Activated CD4-positive, alpha-beta T cell treated with anti-CD3 and anti-CD28 coated beads for 48 hours (primary cell): ENCODE measurements at places on chromosomes 11 and 22.

DNA sequence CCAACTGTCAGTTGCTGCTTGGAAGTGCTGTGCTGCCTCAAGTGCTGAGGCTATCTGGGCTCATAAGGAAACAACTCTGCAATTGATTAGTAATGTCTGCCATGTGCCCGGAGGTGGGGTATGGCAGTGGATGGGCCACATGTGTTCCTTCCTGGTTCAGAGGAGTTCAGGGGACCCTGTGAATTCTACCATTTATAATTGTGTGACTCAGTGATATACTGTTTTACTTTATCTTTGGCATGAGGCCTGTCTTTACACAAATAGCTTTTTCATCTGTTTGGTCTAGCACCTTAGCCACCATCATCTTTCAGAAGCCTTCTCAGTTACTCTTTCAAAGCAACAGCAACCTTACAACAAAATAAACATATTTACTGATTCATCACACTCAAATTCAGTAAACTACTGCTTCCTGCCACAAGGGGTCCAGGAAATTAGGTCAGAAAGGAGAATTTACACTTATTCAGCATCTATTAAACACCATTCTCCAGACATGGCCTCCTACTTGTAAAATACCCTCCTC, 20.9 kb downstream of the DKK3 start:
- DNase-seq: no peak

DNA sequence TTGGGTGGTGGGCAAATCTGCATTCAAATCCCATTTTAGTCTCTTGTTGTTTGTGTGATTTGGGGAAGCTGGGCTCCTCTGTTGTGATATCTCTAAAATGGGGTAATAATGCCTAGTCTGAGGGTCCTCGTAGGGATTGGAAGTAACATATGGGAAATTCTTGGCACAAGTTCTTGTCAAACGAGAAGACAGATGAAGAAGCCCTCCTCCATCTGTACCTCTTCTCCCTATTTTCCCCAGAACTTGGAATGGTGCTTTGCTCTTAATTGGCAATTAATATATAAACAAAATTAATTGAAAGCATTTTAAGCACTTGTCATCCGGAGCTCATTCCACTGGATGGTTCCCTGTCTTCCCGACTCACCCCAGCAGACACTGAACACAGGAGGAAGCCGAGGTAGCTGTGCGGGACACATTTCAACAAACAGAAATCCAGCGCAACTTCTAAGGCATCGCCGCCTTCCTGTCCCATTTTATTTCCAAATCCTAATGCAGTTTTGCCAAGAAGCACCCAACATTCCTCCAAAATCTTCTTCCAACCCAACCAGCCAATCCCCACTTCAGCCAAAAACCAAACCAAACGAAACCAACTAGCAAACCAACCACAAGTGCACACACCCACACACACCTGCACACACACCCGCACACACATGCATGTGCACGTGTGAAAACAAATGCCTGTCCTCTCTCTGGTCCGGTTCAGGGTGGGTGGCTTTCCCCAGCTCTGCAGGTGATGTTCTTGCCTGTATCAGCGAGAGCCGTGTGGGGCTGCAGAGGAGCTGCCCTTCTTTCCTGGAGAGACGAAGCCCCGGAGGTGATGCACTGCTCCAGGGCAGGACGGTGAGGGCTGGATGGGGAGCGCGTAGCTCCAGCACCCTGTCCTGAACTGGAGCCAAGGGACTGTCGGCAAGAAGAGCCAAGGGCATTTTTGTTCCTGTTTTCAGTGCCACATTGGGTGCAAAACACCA, 100.8 kb upstream of the B3GAT1 start:
- no peak for DNase-seq

- DNase-seq: no peak
Observed at GRCh38 chr11:111954154-111954553, 17.0 kb downstream of the DIXDC1 start.

- DNase-seq: no peak
Observed at GRCh38 chr11:105852403-105852802, 169.6 kb downstream of the MSANTD4 start.

GRCh38 chr11:60363542-60364470, 14.5 kb upstream of the MS4A7 start:
- peak; percentile 67 for DNase-seq

DNA sequence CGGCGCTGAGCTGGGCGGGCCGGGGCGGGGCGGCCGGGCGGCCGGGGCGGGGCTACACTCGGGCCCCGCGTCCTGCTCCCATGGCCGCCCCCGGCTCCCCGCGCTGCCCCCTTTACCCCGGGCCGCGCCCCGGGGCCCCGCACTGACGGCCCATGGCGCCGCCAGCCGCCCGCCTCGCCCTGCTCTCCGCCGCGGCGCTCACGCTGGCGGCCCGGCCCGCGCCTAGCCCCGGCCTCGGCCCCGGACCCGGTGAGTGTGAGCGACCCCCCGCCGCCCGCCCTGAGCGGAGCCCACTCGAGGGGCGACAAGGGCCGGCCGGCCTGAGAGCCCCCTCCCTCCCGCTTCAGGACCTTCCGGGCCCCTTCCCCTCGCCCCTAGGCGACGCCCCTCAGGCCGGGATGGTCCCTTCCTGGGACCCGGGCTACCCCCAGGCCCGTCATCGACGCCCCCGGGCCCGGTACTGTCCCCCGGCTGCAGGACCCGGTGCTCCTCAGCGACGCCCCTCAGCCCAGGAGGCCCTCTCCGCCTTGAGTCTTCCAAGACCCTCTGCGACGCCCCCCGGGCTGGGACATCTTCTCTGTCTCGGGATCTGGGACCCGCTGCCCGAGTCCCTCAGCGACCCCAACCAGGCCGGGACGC, at the start of gene KREMEN1:
TSS of gene KREMEN1 (plus strand) at position 57 of the 639 bp plus-strand sequence. CDS start at position 153, 96 bp downstream.
- no peak for DNase-seq

DNA sequence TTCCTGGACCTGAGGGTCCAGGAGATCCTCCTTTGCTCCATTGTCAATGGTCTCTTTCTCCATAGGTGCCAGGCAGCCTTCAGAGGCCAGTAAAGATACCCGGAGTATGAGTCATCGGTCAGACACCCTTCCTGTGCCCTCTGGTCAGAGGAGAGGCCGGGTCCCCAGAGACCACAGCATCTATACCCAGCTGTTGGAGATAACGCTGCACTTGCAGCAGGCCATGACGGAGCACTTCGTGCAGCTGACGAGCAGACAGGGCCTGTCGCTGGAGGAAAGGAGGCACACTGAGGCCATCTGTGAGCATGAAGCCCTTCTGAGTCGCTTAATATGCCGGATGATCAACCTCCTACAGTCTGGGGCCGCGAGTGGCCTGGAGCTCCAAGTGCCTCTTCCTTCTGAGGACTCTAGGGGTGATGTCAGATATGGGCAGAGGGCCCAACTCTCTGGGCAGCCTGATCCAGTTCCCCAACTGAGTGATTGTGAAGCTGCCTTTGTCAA, at the start of gene ACCSL:
TSS of gene ACCSL (plus strand) at position 51 of the 501 bp plus-strand sequence. CDS start at position 107, 56 bp downstream.
- DNase-seq: no peak

DNA sequence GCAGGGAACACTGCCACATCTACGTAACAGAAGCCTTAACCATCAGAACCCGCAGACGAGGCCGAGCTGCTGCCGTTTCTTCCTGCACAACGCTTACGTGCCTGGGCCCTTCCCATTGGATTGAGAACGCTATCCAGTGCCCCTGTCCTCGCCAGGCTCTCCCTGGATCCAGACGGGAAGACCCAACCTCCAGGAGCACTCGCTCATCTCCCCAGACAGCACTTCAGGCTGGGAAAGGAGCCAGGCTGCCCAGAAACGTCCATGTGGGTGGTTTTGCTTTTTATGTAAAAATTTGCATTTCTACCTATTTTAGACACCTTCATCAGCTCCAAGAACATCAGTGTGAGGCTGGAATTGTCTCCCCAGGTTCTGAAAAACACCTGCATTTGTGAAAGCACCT, 7.3 kb upstream of the CRYBB3 start:
- no peak for DNase-seq

DNA sequence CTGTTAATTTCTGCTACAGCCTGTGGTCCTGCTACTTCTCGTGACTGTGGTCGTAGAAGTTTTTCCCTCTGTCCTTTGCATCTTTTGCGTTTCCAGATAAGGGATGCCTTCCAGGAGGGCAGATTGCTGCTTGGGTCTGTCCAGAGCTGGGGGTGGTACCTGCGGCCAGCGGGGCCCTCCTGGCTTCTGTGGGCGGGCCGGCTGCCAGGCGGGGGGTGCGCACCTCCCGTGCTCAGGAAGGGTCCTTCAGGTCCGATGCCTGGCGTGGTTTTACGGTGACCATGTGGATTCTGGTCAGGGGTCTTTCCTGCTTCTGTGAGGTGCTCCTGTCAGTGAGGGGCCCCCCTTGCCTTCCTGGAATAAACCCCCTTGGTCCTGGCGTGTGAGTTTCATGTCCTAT, 84.8 kb downstream of the KCNQ1 start:
- no peak for DNase-seq

DNA sequence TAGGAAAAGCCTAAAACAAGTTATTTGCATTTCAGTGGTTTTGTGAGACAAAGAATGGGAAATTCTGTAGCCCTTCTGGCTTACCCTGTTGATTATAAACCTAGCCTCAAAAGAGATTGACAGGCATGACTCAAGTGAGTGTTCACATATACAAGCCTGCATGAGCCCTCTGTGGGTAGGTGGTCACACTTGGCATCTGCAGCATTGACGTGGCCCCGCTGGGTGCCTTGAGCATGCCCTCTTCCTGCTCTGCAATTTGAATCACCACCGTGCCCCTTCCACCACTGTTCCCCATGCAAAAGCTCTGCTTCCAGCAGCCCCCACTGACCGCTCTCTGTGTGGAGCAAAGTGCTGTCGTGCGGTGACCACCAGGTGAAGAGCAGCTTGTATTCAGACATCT, 21.0 kb upstream of the ADSL start:
- peak; percentile 78 for DNase-seq

DNA sequence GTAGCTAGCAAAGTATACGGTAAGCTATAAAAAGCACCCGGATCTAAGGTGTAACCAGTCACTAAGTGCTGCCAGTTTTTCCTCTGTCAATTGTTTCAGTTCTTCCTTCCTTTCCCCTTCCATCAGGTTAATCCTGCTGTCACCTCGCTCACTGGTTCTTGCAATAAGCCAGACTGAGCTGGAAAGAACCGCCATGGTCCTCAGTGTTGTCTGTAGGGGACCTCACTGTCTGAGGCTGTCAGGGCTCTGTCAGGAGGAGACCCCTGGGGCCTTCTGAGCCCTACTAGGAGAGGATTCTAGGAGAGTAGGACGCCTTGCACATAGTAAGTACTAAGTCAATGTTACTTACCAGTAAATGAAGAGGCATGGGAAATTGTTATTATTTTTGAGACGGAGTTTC, 1.4 kb upstream of the TBC1D22A start:
- no peak for DNase-seq

GRCh38 chr11:134145715-134146114, 76.8 kb downstream of the JAM3 start:
- DNase-seq: no peak

DNA sequence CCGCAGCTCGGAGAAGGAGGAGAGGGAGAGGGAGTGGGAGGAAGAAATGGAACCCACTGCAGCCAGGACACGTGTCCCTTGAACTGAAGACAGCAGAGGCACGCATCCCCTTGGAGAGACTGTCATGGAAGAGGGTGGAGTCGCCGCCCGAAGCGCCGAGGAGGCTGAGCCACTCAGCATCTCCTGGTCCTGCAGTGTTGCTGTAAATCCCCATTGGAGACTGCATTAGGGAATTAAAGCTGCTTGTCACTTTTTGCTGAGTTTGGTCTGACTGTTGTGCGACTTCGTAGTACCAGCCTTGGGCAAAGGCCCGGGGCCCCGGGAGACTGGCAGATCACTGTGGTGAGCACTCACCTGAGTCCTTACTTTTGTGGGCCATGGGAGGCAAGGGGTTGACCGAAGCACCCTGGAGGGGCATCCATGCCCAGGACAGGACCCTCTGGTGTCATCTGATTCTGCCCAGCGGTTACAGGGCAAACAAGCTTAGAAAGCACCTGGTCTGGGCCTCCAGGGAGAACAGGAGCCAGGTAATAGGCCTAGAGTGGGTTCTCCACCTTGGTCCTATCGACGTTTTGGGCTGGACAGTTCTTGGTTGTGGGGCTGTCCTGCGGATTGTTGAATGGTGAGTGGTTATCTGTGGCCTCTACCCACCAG, 797 bp downstream of the VPREB1 start:
- DNase-seq: no peak

DNA sequence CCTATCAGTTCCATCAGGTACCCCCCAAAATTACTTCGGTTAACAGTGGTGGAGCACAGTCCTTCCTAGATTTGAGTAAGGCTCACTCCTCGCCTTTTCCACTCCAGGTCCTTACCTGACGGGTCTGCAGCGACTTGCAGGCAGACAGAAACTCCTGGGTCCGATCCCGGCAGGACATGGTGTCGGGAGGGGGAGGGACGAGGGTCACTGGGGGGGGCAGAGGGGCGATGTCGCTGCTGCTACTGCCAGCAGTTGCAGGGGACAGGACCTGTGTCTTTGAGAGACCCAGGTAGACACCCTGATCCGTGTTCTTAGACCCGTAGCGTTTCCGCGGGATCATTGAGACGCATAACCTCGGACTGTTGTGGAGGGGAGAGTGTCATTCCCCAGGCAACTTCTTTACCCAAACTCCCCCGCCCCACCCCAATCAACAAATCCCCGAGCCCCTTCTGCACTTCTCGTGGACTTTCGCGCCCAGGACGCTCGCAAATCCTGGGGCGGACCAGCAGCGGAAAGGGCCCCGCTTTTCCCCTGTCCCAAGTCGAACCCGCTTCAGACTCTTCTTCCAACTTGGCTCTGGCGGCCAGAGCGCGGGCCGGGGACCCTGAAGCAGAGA, 839 bp downstream of the STX5 start:
- DNase-seq: no peak

GRCh38 chr11:79045018-79045799, 395.6 kb downstream of the TENM4 start:
- DNase-seq: no peak

DNA sequence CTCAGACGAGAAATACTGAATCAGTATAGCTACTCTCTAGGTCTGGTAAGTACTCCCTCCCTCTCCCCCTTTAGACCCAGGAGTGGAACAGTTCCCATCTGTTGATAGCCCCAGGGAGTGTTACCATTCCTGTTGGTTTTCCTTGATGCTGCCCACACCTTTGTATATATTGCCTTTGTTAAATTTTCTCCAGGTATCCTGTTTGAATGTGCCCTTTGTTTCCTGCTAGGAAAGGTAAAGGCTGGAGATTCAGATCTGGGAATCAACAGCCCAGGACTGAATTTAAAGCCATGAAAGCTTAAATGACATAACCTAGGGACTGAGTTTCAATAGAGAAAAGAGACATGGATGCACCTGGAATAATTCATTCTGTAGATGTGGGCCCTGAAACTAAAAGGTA, 68.3 kb downstream of the CCDC83 start:
- DNase-seq: no peak

GRCh38 chr22:24465566-24465965, 29.6 kb upstream of the UPB1 start:
- DNase-seq: no peak

GRCh38 chr11:110613197-110613918, 98.9 kb downstream of the ARHGAP20 start:
- DNase-seq: no peak
